ENCODE measurements at places on chromosomes 16 and 17. TPM values are rescaled to one million over a fixed set of nuclear protein-coding genes. Genes with fewer than 3 reads are reported as not detected.
A peak's percentile ranks its signal among the peaks of the same experiment; 100 is the strongest.

HCFC1R1 gene
- 60.0 TPM for total RNA-seq

ABCC12 gene
- total RNA-seq, result not detected

ETV4 gene
- 51.5 TPM for total RNA-seq

HSPB9 gene
- total RNA-seq, result not detected

SMIM36 gene
- 0.37 TPM for total RNA-seq

GABARAP gene
- total RNA-seq, result 287 TPM

TNK1 gene
- 16.8 TPM for total RNA-seq

KRTAP9-2 gene
- total RNA-seq, result not detected

DNA sequence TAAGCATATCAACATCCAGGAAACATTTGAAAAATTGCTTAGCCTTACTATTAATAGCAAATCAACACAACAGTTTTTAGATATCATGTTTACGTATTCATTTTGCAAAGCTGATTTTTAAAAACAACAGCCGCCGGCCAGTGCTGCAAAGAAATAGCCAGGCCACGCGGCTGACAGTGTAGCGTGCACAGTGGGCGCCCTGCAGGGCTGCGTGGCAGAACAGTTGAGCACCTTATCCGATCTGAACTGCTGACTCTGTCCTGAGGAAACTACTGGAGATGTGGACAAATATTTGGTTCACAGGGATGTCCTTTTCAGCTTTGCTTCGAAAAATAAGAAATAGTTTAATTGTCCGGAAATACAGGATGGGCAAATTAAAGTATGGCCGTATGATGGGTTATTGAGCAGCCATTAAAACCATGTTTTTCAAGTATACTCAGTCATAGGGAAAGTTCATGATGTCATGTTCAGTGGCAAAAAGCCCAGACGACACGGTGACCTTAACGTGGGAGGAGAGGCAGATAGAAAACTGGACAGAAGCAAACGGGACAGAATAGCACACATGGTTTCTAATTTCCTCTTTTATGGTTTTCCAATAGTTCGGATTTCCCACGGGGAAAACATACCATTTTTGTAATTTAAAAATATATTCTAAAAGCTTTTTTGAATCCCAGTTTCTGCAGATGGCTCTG is 52.4 kb upstream of the ENDOV start:
- DNase-seq, result no peak

- DNase-seq, result no peak
These were observed 235.7 kb downstream of the NTN1 start for GRCh38 chr17:9256751-9257629.

DNA sequence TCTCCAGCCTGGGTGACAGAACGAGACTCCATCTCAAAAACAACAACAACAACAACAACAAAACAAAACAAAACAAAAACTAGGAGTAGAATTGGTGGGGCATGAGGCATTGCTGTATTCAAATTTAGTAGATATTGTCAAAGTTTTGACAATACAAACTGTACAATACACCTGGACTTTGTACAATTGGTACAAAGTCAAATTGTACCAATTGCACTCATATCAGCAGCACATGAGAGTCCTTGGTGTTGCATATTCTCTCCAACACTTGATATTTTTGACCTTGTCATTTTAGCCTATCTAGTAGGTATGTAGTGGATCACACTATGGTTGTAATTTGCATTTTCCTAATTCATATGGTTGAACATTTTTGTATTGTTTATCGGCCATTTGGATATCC is 14.3 kb upstream of the ATF7IP2 start:
- DNase-seq, result no peak

GRCh38 chr16:12573730-12574383 is 229.8 kb downstream of the CPPED1 start:
- DNase-seq, result peak; percentile 52

DNA sequence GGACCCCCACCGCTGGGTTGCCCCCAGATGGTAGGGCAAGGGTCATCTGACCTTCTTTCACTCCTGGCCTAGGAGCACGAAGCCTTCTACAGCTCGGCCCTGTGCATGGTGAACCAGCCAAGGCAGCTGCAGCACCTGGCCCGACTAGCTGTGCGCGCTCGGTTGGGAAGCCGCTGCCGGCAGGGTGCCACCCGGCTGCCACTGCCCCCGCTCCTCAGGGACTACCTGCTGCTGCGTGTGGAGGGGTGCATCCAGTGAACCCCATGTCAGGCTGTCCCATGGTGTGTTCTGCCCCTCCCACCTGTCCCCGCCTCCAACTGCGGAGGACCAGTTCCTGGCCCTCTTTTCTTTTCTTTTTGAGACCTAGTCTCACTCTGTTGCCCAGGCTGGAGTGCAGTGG is 7.6 kb downstream of the ASB16 start:
- DNase-seq, result no peak

DNA sequence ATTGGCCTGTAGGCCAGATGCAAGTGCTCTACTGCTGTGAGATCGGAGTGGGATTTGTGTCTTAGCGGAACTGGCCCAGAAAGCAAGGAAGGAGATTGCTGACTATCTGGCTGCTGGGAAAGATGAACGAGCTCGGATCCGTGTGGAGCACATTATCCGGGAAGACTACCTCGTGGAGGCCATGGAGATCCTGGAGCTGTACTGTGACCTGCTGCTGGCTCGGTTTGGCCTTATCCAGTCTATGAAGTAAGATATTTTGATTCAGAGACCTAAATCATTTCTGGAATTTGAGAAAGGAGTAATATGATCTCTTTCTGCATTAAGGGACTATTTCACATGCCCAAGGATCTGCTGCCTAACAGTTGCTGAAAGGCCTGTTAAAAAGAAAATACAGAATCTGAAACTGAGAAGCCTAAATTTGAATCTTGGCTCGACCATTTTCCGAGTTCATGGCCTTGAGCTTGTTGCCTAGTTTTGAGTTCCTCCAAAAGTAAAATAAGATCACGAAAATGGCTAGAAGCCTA is 21.1 kb downstream of the IST1 start:
- DNase-seq, result no peak

GRCh38 chr16:52318302-52319009 is 228.5 kb downstream of the TOX3 start:
- DNase-seq, result no peak

DNA sequence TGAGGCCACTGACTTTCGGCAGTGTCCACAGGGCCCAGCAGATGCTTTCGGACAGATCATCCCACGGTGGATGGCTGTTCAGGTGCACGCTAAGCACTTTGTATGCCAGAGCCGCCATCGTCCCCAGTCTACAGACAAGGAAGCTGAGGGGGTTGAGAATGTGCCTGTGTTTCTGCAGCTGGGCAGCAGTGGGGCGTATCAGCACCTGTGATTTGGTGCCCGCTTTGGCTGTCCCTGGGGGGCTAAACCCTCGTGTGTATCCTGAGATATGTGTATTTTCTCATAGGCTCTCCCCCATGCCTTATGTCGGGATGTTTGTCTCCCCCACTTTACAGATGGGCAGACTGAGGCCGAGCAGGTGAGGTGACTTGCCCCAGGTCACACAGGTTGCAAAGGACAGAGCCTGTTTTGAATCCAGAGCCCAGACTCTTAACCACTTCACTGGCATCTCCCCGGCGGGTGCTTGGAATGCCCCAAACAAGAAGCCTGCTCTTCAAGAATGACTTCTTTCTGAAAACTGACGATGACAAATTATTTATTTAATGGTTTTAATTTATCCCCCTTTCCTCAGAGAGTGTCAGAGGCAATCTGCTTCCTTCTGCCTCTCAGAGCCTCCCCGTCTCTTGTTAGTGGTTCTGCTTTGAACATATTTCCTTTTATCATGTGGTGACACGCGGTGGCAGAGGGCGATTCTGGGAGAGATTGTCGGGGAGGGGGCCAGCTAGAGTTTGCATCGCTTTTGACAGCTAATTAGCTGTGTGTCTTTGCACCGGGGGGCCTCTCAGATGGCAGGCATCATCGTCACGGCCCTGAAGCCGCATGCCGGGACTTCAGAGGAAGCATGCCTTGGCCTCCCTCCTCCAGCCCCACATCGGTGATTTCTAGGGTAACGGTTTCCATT is 149.6 kb upstream of the CIBAR2 start:
- DNase-seq, result no peak

GRCh38 chr17:17741349-17742023 is 60.2 kb downstream of the RAI1 start:
- DNase-seq, result no peak

GRCh38 chr17:66413559-66414520 is 111.4 kb downstream of the PRKCA start:
- no peak for DNase-seq

DNA sequence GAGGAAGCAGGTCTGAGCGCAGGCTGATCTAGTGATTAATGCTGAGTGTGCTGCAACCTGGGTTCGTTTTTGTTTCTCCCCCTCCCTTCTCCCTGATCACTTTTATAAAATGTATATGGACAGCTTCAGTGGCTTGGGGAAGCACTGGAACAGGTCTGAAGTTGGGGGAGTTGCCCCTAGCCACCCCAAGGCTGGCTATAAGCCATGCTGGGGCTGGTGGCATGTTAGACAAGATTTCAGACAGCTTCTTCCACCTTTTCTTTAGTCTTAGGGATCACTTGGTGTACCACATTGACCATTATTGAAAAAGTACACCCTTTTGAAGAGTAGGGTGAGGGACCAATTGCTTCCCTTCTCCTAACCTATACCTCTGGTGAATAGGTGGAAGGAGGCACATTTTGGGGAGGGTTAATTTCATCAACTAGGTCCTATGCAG is 3.8 kb upstream of the VAC14 start:
- DNase-seq, result no peak

- DNase-seq, result no peak
These were observed 3.6 kb upstream of the HIC1 start for GRCh38 chr17:2051061-2051932.

GRCh38 chr16:12646490-12647274 is 157.0 kb downstream of the CPPED1 start:
- no peak for DNase-seq

DNA sequence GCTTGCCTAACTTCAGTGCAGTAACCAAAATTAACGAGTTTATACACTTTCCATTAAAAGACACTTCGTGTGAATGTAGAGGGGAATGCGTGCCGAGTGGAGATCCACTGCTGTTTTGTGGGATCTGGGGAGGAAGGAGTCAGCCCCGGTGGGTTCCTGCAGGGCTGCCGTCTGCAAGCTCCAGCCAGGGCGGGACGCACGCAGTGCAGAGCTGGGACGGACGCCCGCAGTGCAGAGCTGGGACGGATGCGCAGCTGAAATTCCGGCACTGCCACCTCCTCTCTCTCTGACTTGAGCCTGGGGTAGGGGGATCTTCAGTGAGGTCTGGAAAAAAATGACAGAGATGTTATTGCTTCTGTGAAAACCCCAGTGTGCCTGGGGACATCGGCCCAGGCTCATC is 16.5 kb upstream of the ZC3H18 start:
- no peak for DNase-seq

DNA sequence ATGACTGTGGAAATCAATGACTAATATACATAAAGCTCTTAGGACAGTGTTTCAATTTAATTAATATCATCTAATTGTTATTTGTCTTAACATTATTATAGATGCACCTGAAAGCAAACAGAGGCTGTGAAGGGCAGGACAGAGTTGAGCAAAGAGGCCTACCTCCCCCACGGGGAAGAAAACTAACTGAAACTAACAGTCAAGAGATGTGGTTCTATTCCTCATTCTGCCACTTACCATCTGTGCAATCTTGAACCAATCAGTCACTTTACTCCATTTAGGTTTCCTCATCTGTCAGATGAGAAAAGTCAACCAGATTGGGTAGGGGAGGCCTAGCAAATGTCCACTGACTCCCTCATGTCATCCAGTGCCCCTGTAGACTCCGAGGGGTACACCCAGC is 59.1 kb downstream of the C17orf67 start:
- DNase-seq, result no peak

GRCh38 chr17:49730078-49730784 is 22.5 kb upstream of the SLC35B1 start:
- DNase-seq, result no peak

DNA sequence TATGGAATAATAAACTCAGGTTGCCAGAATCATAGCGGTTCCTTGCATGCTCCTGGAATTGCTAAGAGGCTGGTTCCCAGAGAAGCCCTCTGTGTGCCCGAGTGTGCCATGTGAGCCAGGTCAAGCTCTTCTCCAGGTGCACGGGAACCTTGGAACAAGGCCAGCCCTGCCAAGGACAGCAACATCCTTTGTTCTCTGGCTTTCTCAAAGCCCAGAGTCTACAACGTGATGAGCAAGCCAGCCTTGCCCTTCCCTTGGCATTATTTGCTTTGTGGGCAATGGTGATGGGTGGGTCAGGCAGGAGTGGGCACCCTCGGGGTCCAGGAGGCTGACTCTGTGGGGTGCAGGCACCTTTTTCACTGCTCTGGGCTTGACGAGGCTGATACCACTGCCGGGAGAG is 14.2 kb upstream of the SEC14L1 start:
- no peak for DNase-seq

DNA sequence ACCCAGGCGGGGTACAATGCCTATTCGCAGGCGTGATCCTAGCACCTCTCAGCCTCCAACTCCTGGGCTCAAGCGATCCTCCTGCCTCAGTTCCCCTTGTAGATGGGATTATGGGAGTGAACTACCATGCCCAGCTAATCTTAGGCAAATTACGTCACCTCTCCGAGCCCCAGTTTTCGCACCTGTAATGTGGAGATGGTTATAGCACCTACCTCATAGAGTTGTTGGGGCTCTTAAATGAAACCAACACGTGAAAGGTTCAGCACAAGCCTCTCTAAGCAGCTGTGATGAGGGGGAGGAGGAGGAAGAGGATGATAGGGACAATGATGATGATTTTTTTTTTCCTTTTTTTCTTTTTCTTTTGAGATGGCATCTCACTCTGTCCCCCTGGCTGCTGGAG is 59.9 kb downstream of the ABR start:
- no peak for DNase-seq
